ENCODE measurements at places on chromosomes 7 and 10.

DNA sequence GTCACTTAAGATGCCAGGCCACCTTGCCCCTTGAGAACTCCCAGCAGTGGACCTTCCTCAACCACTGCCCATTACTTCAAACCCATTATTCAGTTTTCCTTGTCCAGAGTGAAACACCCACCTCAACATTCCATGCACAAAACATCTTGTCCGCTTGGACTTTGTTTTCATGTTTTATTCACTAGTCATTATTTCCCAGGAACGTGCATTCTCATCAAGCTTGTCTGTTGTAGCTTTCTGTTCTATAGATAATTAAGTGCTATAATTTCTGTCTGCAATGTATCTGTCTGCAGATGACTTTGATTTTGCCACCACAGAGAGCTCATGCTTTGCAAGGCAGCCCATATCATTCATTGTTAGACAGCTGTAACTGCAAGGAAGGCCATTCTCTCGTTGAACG lies 117.4 kb downstream of the RAB18 start:
- H3K4me1 ChIP-seq = no peaks in the 10 kb centered on the region
- peak overlapping the region; percentile 77 for H3K27ac ChIP-seq
- no peak overlapping the region for H3K4me3 ChIP-seq

DNA sequence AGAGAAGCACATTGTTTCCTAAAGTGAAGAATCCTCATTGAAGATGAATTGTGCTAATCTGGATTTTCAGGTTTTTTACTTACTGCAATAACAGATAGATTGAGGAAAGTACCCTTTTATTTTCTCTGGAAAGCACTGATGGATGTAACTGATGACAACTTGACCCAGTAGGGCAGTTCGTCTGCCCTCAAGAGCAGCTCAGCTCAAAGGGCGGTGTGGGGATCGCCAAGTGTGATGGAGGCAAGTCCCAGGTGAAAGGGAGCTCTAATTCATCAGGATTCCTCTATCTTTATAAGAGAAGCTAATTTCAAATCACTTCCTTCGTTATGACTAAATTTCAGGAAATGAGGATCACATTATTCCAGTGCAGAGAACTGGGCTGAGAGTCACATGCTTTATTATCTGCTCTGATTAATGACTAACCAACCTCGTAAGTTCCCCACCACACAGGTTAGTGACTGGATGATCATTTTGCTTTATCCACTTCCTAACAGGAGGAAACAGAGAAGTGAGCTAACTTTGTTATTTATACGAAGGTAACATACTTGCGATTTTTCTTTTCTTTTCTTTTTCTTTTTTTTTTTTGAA lies 98.8 kb downstream of the PFKFB3 start:
- peaks cover 28% of the 10 kb centered on the region for H3K4me1 ChIP-seq
- no peak overlapping the region for H3K4me3 ChIP-seq
- no peaks in the 10 kb centered on the region for H3K36me3 ChIP-seq
- no peak overlapping the region for H3K27ac ChIP-seq
- DNase-seq = no peak

- H3K4me1 ChIP-seq = no peaks in the 10 kb centered on the region
- H3K4me3 ChIP-seq = no peak overlapping the region
- no peaks in the 10 kb centered on the region for H3K36me3 ChIP-seq
Observed at GRCh38 chr10:63057509-63057908, 75.6 kb upstream of the NRBF2 start.

GRCh38 chr7:39749717-39750116 lies 126.3 kb downstream of the RALA start:
- peaks cover 11% of the 10 kb centered on the region for H3K4me1 ChIP-seq
- no peak overlapping the region for H3K27ac ChIP-seq
- H3K27me3 ChIP-seq = no peaks in the 10 kb centered on the region
- no peaks in the 10 kb centered on the region for H3K36me3 ChIP-seq
- no peak for DNase-seq
- H3K4me3 ChIP-seq = no peak overlapping the region

DNA sequence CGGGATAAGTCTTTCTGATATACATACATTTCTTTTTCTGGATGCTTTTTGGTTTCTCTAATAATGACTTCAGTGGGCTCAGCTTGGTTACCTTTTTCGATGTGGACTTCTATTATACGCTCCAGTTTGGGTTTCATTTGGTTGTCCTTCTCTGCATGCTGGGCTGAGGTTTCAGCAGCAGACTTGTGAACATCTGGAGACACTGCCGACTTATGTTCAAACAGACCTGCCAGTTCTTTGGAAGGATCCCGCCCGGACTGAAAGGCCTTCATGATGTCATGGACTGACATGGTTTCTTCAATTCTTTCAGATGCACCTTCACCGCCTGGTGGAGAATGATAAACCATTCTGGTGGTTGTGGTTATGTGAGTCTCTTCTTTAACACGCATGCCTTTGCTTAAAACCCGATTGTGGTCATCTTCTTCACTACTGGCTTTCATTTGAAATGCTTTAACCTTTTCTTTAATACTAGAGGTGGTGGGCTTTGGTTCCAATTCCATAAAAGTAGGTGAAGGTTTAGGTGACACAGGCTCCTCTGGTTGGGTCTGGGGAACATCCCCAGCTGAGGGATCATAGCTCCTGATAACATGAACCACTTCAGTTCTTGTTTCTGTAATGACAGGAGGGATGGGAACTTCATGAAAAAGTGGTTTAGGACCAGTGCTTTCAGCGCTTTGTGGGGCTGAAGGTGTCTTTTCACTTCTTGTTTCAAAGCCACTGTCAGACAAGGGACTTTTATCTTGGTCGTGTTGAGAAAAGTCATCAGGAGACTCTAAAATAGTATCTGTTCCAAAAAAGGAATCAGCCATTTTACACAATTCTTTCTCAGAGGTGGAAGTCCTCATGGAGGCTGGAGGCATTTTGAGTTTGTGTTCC lies 167.7 kb upstream of the CCDC6 start:
- DNase-seq = no peak
- H3K36me3 ChIP-seq = no peaks in the 10 kb centered on the region
- H3K27me3 ChIP-seq = no peaks in the 10 kb centered on the region
- no peak overlapping the region for H3K27ac ChIP-seq

DNA sequence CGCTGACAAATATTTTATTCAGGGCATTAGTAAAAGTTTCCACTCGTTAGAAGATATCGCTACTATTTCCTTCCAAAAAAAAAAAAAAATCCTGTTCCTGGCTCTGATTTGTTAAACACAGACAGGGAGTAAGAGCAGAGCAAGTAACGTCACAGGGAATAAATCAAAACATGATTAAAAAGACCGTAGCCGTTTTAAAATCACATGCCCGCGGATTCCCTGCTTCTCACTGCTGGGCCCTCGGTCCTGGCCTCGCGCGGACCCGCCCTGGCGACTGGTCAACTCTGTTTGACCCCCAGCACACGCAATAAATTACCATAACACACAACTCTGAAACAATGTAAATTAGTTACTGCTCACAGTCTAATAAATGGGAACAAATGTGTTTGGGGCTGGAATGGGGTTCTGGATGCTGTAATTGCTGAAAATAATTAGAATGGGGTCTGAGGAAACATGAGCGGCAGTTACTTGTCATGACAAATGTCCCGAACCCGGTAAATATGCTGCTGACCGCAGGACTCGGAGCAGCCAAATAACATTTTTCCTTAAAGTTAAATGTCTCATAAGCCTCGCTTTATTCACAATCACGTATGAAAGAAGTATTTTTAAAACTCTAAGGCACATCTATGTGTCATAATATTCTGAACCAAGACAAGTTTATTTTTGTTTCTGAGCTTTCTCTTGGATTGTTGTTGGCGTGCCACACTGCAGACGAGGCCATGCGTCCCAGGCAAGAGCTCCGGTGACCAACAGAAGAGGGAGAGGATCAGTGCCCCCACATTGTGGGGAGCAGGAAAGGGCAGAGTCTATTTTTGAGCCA lies 17.9 kb downstream of the EBF3 start:
- H3K27me3 ChIP-seq = no peaks in the 10 kb centered on the region
- H3K36me3 ChIP-seq = no peaks in the 10 kb centered on the region
- H3K4me3 ChIP-seq = peak overlapping the region; percentile 28
